ENCODE measurements at places on chromosomes 11 and 22. TPM values are rescaled to one million over a fixed set of nuclear protein-coding genes. Genes with fewer than 3 reads are reported as not detected.

Gene SLC22A25
- polyA plus RNA-seq = not detected

Gene SELENOO
- polyA plus RNA-seq = 79.8 TPM

GRCh38 chr22:30605449-30606110 is 1.4 kb upstream of the TCN2 start:
- no peak overlapping the region for H3K4me3 ChIP-seq
- H3K27ac ChIP-seq = no peak overlapping the region
- H3K4me1 ChIP-seq = no peaks in the 10 kb centered on the region
- no peaks in the 10 kb centered on the region for H3K36me3 ChIP-seq

- H3K27me3 ChIP-seq = no peaks in the 10 kb centered on the region
- H3K4me3 ChIP-seq = no peak overlapping the region
- no peaks in the 10 kb centered on the region for H3K4me1 ChIP-seq
- no peaks in the 10 kb centered on the region for H3K36me3 ChIP-seq
- no peak overlapping the region for H3K27ac ChIP-seq
Measured at GRCh38 chr11:44519989-44520737, 45.3 kb upstream of the CD82 start.

Gene LDLRAD3
- polyA plus RNA-seq = 6.0 TPM

Gene NXPE1
- not detected for polyA plus RNA-seq

Gene NLRX1
- polyA plus RNA-seq = 6.5 TPM

Gene FAM180B
- polyA plus RNA-seq = not detected

GRCh38 chr11:113932788-113933187 is 28.2 kb downstream of the HTR3B start:
- no peaks in the 10 kb centered on the region for H3K27me3 ChIP-seq
- no peaks in the 10 kb centered on the region for H3K4me1 ChIP-seq
- no peak overlapping the region for H3K4me3 ChIP-seq
- DNase-seq = no peak
- no peak overlapping the region for H3K27ac ChIP-seq
